ENCODE measurements at places on chromosomes 16 and 17.
A peak's percentile ranks its signal among the peaks of the same experiment; 100 is the strongest.

GRCh38 chr17:6568184-6568758 lies 11.9 kb upstream of the PITPNM3 start:
- no peak for DNase-seq

- DNase-seq = peak; percentile 45
These were observed 15.2 kb upstream of the HERPUD1 start for GRCh38 chr16:56916571-56917403.

DNA sequence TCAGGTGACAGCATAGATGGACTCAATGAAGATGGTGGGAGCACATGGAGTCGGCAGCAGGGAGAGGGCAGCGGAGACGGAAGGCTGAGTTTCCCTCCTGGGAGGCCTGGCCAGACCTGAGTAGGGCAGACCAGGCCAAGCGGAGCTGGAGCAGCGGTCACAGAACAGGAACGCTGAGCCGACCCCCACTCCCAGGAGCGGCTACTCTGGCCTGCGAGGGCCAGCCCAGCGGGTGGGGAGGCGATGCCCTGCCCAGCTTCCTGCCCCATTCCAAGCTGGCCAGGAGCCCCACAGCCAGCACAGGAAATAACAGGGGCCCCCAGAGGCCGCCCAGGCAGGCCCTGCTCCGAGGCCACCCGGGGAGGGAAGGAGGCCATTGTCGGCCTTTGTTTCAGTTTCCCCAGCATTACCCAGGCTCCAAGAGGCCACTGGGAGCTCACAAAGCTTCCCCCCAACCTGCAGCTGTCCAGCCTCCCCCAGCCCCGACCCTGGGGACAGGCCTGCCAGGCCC lies 79.8 kb downstream of the ZNF423 start:
- DNase-seq = no peak

GRCh38 chr17:83145358-83145738 lies 65.9 kb downstream of the METRNL start:
- no peak for DNase-seq

GRCh38 chr17:40810494-40810893 lies 10.7 kb upstream of the KRT28 start:
- no peak for DNase-seq

DNA sequence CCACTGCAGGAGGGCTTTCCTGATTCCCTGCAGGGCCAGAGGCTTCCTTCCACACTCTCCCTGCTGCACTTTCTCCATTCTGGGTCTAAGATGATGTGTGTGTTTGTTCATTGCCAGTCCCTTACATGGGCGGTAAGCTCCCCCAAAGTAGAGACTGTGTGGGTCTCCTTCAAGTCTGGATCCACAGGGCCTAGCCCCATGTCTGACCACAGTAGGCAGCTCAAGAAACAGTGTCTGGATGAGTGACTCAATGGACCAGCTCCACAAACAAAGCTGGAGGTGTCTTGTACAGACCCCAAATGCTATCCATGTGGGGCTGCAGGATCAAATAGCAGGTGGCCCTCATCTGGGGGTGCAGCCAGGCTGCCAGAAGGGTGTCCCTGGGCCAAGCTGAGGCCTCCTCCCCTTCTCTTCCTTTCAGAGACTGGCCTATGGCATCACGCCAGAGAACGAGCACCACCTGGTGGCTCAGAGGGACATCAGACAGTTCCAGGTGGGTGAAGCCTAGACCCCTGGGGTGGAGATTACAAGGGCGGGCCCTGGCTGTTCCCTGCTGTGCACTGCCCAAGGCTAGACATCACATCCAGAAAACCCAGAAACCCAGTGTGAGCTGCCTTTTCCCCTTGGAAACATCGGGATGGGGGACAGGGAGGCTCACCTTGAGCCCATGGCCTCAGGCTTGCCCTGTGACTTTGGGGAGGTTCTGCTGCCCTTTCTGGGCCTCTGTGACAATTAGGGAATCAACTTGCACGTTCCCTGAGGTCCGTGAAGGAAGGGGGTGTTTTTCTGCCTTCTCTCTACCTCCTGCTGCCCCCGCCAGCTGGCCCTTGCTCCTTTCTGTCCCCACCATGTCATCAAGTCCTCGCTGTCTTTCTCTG lies 45.9 kb downstream of the SLC6A2 start:
- DNase-seq = peak; percentile 13

DNA sequence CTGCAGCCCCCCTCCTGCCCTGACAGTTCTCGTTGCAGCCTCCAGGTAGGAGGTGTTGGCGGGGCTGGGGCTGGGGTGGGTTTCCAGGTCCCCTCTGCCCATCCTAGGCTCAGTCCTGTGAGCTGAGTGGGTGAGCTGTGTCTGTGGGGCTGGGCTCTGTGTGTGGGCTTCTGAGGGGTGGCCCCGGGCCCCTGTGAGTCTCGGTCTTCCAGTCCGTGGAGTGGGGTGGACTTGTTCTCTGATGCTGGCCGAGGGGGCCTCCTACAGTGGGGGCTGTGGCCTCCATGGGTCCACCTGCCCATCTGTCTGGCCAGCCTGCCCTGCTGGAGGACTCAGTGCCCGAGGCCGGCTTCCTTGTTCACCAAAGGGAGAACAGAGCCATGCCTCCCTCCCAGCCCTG lies 32.7 kb downstream of the SOX8 start:
- no peak for DNase-seq

DNA sequence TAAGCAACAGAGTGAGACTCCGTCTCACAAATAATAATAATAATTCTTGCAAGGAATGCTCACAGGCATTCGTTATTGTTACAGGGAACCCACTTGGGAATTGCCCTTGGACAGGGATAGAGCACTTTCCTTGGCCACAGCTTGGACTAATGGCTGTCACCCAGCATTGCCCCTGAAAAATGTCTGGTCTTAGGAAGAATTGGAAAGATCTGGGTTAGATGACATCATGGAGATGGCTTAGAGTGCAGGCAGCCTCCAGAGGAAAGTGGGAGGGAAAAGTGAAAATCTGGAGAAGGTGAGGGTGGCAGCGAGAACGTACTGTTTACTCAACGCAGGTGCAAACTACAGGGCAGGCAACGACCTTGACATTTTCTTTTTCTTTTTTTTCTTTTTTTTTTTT lies 59.3 kb upstream of the MRTFB start:
- no peak for DNase-seq

- DNase-seq = no peak
These were observed 6.2 kb downstream of the STXBP4 start for GRCh38 chr17:54974759-54975158.

- peak; percentile 61 for DNase-seq
These were observed 5.9 kb upstream of the MAP2K3 start for GRCh38 chr17:21278450-21279197.

- no peak for DNase-seq
These were observed 993 bp upstream of the ANKRD11 start for GRCh38 chr16:89491238-89491869.

GRCh38 chr16:22732400-22732799 lies 81.6 kb upstream of the HS3ST2 start:
- no peak for DNase-seq
